ENCODE measurements at places on chromosomes 3 and 15.

DNA sequence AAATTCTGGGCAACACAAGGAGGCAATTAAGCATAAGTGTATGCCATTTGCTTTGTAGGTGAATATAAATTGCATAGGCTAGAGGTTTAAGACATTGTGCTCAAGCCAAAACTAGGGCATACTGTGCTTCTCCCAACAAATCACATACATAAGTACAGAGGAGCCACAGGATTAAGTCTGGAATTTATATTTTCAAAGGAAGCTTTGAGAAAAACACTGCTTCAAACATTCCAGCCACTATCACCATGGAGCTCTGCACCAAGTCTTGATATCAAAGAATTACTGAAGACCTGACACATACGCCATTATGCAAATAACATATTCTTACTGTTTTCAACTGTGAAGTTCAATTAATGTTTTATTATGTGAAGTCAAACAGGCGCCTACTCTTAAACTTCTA lies 119.4 kb upstream of the NPHP3 start:
- no peak for DNase-seq

DNA sequence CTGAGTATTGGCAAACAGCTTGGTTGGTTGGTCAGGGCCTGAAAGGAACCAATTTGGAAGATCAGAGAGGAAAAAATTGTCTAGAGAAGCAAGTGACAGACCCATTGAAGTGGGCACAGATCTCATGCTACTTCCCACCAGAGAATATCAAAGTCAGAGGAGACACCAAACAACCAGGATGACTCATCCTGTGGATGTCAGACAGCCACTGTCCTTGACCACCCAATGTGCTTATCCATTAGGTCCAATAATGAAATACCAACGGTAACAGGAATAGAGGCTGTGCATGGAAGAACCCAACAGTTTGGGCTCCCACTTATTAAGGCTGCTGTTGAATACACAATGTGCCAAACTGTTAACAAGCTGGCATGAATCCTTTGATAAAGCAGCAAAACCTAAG lies 323.1 kb upstream of the ATP11B start:
- DNase-seq = no peak

DNA sequence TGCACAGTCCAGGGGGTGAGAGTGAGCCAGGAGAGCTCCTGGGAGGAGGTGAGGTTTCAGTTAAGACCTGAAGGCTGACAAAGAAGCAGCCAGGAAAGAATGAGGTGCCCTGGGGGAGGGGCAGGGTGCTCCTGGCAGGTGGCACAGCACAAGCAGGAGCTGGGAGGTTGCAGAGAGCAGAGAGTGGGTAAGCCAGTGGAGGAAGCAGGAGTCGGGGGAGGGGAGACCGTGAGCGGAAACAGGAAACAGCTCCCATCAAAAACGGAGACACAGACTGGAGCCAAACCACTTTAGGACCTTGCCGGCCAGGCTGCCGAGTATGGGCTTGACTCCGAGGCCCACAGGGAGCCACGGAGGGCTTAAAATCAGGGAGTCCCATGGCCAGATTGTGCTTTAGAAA lies 12.1 kb upstream of the FBLN2 start:
- DNase-seq = no peak

DNA sequence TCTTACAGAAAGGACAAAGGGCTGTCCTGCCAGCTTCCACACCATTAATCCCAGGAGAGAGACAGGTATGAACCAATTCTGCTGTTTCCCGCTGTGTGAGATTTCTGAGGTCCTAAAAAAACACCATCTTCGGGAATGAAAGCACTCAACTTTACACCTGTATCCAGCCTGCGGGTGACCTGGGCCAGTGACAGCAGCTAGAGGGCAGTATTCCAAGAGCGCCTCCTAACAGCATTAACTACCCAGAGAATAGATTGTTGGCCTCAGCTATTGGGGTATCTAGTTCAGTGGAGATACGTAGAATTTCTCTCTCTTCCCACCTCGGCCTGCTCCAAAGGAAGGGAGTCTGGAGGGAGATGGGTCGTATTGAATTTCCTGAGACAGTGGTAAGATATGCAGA lies 55.1 kb downstream of the WDR76 start:
- no peak for DNase-seq

DNA sequence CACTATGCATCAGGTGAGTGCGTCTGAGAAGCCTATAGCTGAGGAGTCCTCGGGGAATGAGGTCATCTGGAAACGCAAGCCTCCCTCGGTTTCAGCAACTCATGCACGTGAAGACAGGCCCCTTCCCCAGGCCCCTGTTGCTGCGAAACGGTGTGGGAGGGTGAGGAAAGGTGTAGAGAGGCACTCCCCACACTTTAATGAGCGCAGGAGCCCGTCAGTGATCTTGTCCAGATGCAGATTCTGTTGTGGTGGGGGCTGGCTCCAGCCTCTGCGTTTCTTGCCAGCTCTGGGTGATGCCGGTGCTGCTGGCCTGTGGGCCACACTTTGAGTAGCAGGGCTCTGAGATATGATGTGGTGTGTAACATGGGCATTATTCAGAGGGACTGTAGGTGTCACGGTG lies 38.6 kb upstream of the LACTB start:
- DNase-seq = no peak

GRCh38 chr3:29050155-29050554 lies 230.7 kb upstream of the RBMS3 start:
- DNase-seq = no peak

- no peak for DNase-seq
Observed at GRCh38 chr3:43361077-43361476, 74.7 kb downstream of the SNRK start.

GRCh38 chr3:73680391-73681095 lies 55.8 kb upstream of the PDZRN3 start:
- DNase-seq = no peak

- no peak for DNase-seq
Observed at GRCh38 chr3:187951452-187952190, 202.3 kb upstream of the LPP start.

DNA sequence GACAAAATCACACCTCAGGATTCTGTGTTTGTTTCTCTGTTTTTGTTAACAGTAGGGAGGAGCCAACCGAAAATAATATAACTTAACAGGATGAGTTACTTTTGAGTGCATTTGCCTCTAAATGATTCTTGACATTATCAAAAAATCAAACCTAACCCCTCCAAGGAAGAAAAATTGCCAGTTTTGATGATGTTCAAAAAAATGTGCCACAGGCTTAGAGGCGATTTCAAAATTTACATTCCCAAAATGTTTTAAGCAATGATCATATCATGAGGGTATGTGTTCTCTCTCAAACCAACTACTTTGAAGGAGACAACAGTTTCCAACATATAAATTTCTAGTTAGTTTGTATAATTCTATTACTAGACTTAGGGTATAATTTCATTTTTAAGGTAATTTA lies 6.7 kb downstream of the VGLL3 start:
- DNase-seq = peak; percentile 20

DNA sequence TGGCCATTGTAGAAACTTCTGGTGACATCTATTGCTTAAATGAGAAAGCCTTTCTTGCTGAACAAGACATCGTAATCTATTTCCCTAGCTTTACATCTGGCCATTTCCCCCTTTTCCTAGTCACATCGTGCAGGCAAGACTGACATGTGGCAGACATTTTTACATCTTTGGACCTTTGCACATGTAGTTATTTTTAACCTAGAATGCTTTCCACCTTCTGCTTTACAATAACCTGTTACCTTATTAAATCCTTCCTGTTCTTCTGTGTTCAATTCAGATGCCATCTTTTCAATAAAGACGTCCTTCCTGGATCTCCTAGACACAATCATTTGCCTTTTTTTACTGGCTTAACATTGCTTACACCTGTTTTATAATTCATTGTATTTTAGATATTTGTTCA lies 343.3 kb downstream of the DIPK2A start:
- no peak for DNase-seq

GRCh38 chr15:88656760-88657221 lies 18.0 kb downstream of the ISG20 start:
- DNase-seq = no peak

DNA sequence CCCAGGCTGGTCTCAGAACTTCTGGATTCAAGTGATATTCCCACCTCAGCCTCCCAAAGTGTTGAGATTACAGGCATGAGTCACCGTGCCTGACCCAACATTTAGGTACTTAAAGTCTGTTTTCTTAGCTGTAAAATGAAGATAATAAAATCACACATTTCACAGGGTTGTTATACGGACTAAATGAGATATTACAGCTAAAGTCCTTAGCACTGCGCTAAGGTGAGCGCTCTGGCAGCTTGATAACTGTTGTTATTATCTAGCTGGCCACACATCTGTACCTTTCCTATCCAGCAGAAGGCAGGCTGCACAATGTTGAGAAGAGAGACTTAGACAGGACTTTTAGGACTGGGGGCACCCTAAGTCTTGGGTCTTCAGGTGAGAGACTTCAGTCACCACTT lies 2.7 kb upstream of the LIPH start:
- DNase-seq = no peak

DNA sequence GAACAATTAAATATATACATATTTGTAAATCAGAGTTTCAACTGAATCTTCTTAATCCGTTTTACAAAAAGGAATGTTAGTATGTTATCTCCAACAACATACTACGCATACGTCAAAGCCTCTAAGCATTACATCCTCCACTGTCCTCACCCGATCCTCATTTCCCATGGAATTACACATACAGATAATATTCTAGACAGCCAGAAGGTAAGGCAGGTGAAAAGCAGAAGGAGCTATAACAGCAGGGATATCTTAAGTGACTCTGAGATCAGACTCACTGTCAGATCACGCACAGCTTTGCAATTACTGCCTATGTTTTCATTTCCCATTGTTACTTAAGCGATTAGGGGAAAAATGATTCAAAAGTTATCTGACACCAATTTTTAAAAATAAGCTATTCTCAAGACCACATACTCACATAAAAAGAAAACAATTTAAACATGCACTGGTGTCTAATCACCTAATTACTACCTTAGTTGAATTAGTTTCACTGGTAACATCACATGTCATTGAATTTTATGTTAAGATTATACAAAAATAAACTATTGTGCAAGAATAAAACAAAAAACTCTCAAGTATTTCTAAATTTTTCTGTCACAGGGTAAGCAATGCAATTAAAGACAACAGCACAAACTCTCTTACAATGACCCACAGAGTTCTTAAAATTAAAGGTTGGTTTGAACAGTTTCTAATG lies 92.8 kb downstream of the TBL1XR1 start:
- no peak for DNase-seq

DNA sequence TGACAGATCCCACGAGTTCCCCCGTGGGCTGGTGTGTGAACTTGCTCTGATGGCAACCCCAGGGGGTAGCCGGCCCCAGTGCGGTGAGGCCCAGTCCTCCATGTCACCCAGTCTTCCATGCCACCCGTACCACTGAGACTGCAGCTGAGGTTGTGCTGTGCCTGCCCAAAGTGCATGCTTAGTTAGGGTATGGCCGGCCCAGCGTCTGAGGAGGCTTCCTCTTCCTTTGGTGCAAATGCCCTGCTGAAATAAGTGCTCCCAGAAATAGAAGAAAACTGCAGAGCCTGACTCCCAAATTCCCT lies 31.5 kb downstream of the MGLL start:
- no peak for DNase-seq

DNA sequence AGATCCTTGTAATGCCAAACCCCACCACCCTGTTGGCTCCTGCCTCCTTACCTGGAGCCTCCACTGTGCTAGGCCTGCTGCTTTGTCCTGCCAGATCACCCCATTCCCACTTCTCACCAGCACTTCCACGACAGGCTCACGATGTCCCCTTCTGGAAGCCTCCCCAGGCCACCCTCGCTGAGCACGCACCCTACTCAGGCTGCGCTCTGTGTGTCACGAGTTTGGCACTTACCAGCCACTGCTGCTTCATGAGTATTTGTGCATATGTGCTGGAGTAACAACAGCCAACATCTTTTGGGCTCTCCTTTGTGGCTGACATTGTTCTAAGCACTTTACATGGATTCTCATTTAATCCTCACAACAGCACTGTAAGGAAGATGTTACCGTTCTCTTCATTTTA lies 58.1 kb downstream of the PDIA5 start:
- no peak for DNase-seq

- no peak for DNase-seq
Observed at GRCh38 chr3:120555657-120556509, 40.3 kb upstream of the NDUFB4 start.

GRCh38 chr15:59906046-59906445 lies 98.1 kb upstream of the FOXB1 start:
- DNase-seq = no peak

DNA sequence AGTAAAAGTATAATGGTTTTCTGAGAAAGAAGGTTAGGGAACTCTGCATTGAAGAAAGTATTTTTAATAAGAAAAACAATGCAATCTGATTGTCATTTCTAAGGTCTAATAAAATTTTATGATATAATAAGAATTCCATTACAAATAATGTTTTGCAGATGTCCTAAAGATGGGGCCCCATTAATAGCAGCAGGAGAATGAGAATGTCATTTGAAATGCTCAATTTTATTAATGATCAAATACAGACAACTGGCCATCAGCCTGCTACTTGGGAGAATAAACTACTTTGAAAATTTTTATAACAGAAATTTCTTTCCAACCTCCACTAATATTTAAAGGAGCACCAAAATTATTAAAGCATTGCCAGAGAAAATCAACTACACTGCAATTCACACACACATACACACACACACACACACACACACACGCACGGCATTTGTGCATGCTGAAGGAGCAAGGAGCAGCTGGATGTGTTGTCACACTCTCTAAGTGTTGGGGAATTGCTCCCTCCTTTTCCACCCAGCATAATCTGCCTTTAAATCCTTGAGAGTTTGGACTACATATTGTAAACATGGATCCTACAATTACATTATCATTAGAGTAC lies 109.5 kb downstream of the THRB start:
- peak; percentile 69 for DNase-seq

GRCh38 chr3:192372616-192373015 lies 354.7 kb downstream of the FGF12 start:
- DNase-seq = no peak

DNA sequence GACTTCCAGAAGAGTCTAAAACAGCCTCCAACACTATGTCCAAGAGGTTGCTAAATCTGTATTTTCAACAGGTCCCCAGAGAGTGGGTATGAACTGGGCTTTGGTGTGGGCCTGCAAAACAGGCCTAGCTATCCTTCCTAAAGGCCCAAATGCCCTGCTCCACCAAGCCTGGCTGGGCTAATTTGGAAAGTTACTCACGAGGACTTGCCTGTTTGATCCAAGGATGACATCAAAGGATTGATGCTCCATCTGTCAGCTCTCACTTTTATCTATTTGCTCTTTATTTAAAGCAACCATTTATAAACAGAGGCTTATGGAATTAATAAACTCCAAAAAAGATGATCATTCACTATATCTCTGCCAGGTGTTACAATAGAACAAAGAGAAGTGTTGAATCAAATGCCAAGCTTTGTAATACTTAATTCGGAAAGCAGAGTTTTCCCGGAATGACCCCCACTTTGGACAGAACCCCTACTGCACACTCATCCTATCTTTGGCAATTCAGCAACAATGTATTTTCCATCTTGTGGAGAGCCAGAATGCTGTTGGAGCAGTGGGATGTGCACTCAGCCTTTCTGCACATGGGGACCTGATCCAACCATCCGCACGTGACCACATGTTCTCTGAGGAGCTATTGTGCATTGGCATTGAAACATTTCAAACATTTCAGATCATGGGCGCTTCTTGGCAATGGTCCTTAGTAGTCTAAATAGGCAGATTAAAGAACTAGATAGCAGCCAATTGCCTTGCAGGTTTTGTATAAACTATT lies 163.3 kb upstream of the THBS1 start:
- peak; percentile 56 for DNase-seq

- DNase-seq = no peak
Observed at GRCh38 chr3:21573291-21573690, 177.7 kb downstream of the ZNF385D start.

GRCh38 chr3:23810343-23811184 lies 4.8 kb downstream of the UBE2E1 start:
- DNase-seq = no peak

- no peak for DNase-seq
Observed at GRCh38 chr3:102174832-102175374, 259.9 kb upstream of the ZPLD1 start.
